ENCODE measurements at places on chromosomes 6 and 20.

DNA sequence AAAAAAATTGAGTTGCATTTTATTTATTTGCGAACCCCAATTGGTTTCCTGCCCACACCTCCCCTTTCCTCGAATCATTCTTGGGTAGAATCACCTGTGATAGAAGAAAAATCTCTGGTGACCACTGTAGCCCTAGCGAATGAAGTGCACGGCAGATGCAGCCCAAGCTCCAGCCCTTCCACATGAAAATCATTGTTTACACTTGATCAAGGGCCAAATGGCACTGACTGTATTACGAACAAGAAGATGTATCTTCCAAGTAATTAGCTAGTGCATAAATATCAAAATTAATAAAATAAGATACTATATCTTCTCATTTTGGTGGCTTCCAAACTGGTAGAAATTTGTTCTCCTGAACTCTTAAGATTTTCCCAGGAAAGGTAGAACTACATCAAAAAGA, 93.4 kb upstream of the ARID1B start:
- no peak for DNase-seq

DNA sequence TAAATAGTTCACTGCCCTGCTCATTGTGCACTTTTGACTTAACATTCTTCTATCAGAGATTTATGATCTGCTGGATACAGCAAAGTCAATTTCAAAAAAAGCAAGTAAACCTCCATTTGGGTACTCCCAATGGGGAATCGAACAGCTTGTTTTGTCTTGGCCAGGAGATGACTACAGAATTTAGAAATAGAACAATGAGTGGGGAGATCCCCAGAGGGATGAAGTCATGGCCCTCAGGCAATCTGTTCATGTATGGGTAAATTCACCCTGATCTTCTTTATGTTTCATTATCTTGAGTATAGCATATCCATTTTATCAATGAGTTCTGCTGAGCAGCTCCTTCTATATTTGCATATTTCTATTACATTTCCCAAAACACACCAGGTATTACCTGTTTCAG, 1681.9 kb downstream of the HACE1 start:
- no peak for DNase-seq

DNA sequence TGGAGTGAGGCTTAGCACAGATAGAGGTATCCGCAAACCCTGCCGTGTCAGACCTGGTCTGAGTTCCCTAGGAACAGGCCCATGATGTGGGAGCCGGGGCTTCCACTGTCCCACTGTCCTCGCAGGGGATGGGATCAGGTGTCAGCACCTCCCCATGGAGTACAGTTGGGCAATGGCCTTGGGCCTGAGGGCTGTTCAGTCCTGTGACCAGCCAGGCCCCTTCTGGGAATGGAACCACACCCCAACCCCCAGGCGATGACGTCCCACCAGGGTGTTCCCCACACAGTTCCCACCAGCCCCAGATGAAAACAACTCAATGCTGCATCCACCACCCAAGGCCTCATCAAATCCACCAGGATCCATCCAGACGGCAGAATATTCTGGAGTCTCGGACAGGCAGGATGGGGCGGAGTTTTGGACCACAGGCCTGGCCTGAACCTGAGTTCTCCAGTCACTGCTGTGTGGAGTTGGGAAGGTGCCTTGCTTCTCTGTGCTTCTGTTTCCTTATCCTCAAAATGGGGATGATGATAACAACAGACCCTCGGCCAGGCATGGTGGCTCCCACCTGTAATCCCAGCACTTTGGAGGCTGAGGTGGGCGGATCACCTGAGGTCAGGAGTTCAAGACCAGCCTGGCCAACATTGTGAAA, 62.2 kb downstream of the UBE2V1 start:
- DNase-seq: no peak

- DNase-seq: no peak
Observed at GRCh38 chr6:33623895-33624381, 2.8 kb downstream of the ITPR3 start.

GRCh38 chr6:85096976-85097375, 332.6 kb upstream of the TBX18 start:
- no peak for DNase-seq

DNA sequence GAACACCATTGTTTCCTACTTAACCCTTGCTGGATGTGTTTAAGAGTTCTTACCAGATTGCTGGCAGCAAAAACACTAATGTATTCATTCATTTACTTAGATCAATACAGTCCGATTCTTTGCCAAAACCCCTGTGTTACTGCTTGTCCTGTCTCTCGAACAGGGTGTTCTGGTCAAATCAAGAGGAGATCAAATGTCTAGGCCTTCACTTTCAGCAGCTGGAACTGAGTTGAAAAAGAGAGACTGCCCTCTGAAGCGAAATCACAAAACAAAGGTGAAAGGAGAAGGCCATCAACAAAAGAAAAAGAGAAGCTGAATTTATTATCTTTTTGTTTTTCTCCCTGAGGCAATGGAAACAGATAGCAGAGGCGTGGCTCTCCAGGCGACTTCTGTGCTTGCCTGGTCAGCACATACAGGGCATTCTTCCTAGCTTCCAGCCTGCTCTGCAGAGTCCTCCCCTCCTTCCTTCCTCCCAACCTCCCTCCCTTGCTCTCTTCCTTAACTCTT, 44.1 kb upstream of the GCM1 start:
- peak; percentile 5 for DNase-seq

- no peak for DNase-seq
Observed at GRCh38 chr6:143901885-143902750, 37.8 kb downstream of the ZC2HC1B start.

DNA sequence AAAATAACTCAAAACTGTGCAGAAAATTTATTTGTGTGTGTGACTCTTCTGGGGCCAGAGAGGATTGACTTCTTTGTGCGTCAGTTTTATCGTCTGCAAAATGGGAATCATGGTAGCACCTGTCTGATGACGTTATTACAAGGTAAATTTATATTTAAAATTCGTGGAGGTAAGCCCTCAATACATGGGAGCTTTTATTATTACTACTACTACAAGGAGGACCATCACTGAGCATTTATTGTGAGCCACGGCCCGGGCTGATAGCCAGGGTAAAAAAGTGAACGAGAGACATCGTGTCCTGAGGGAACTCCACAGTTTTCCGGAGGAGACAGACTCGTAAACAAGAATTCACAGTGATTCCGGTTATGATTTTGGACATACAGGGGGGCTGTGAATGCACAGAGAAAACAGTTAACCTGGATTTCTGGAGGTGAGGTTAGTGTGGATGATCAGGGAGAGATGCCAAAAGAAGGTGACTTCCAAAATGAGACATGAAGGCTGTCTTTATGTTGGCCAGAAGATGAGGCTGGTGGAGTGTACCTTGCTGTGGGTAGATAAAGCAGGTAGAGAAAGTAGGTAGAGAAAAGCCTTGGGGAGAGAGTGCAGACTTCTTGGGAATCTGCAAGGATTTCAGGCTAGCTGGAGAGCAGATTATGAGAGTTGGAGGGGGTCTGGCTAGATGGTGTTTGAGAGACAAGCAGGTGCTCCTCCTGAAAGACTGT, 10.6 kb upstream of the SERINC3 start:
- DNase-seq: no peak

DNA sequence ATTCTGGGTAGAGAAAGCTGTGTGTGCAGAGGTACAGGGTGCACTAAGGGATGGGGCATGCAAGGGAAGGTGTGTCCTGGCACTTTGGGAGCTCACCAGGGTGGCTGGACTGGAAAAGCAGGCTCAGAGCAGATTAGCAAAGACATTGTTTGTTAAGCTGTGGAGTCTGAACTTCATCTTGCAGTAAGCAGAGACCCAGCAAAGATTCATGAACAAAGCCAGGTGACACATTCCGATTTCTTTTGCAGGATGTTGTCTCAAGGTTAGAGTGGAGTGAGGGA, 28.8 kb downstream of the DUSP22 start:
- no peak for DNase-seq

- no peak for DNase-seq
Observed at GRCh38 chr20:3014662-3015061, 28.8 kb upstream of the GNRH2 start.

DNA sequence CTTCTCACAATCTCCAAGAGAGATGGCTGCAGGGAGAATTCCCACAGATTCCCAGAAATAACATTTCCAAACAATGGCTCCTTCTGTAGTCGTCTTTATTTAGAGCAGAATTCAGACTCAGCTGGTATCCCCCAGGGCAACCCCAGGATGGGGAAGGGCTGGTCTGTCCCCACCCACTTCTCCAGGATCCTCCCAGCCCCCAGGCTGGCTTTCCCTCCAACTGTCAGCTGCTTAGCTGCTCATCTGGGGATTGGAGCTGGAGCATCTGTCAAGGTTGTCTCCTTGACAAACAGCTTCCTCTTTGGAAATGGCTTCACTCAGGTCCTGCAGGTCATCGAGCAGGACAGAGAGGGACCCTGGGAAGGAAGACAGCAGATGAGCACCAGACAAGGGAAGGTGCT, 3.5 kb upstream of the PSORS1C2 start:
- no peak for DNase-seq

DNA sequence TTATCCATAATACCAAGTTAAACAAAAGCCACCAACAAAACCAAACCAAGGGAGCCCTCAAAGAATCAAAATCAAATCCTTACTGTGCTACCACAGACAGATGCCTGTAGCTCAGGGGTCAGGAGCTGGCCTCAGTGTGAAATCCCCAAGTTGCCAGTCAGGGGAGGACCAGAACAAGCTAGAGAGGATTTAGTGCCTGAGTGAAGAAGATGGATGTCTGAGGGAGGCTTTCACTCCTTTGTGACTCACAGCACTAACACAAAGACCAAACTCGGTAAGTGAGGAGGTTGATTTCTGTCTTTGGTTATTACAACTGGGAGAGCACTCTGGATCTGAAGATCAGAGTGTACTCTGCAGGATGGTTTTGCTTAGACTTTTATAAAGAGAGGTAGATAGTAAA, 189.9 kb upstream of the ZNF184 start:
- no peak for DNase-seq

All from neuronal stem cell (in vitro differentiated cells).